ENCODE measurements at places on chromosomes 5 and 9.

GRCh38 chr9:6302417-6302816, 25.8 kb upstream of the TPD52L3 start:
- DNase-seq, result no peak

DNA sequence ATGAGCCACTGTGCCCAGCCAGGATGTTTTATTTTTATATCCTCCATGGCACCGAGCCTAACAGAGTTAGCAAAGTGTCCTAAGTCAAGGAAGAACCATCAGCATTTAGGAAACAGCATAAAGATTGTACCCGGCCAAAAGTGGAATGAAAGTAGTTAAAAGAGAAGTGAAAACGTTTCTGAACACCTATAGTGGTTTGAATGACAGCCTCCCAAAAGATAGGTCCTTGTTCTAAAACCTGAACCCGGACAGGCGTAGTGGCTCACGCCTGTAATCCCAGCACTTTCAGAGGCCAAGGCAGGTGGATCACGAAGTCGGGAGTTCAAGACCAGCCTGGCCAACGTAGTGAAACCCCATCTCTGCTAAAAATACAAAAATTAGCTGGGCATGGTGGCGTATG, 37.4 kb downstream of the ZFAND5 start:
- DNase-seq, result no peak

DNA sequence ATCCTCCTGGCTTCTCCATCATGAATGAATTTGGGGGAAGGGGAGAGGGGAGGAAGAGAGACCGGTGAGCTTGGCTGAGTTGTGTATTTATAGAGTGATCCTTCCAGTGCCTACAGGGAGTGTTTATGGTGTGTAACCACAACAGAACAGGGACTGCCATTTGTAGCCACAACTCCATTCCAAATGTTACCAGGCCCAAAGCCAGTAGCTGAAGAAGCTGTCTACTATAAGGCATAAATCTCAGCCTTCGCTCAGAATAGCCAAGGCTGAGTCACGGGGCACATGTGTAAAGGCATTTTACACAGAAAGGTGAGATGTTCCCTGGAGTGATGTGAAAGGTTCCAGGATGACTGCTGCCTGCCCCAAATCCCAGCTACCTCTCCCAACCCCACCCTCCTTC, 2.5 kb downstream of the TMEM252 start:
- DNase-seq, result no peak

DNA sequence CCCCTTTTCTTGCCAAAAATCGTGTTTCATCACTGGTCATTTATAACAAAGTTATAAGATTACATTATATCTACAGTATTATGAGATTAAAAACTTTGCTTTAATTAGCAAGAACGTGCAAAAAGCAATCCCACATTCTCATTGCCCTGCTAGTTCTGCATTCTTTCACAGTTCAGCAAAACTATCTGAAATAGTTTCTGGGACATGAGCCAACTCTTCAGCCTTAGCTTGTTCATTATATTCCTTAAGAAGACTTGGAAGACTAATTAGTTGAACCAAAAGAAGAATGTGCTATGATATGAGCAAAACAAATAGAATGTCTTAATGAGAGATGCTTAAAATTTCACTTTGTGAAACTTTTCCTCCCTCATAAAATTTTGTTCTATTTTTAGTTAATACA, 76.7 kb downstream of the ITGA1 start:
- no peak for DNase-seq

DNA sequence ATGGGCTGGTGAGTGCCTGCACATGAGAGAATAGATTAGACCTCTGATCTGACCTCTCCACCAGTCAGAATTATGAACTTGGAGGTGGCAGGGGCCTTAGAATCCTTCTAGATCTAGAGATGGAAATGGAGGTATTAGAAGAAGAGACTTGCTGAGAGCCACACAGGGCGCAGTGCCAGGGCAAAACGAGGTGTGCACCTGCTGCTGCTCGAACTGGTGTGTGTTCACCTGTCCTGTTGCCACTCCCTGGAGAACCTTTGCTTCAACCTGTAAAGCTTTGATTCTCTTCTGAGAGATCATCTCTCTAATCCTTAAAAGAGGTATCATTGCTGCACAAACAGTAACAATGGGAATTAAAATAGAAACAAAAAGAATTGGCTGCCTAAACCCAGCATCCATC, 24.9 kb downstream of the FRMPD1 start:
- DNase-seq, result no peak

DNA sequence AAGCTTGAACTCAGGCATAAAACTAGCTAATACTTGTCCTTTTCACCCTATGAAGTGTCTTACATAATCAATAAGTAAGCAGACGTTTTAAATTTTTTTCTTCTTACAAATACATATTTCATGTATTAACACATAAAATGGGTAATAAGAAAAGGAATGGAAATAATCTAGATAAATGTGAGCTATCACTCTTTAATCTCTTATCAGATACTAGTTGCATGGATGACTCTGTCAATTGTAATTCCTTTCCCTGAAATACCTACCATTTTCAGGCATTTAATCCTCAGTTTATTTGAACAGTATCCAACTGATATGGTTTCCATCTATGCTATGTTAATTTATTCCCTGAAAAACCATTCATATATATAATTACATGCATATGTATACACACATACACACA, 166.0 kb upstream of the RGS7BP start:
- DNase-seq, result no peak

DNA sequence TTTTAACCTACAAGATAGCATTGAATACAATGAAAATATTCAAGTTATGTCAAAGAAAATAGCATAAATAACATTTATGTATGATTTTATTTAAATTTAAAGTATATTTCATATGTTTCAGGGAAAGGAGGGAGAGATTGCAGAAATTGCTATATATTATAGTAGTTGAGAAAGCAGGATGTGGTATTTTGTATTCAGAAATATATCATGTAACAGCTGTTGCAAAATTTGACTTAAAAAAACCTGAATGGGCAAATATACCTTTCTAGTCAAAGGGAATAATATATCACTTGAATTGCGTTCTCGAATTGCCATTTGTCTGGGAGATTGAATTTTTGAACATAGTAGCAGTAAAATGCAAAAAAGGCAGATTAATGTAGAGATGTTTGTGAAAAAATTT, 80.6 kb downstream of the PAM start:
- no peak for DNase-seq

DNA sequence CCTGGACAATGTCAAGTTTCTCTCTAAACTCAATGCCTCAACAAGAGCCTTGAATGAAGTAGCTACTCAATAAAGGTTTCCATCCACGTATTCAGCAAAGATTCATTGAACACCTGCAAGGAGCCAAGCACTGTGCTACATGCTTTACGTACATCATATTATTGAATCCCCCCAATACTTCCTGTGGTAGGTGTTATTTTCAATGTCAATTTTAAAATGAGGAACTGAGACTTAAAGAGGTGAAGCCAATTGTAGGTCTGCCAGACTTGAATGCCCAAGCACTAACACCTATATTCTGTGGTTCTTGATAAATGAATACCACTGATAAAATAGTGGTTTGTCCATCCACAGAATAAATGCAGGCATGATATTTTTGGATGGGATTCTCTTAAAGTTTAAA, 162.3 kb downstream of the DRD1 start:
- no peak for DNase-seq

- DNase-seq, result no peak
Measured at GRCh38 chr5:143536364-143536763, 132.9 kb upstream of the NR3C1 start.

DNA sequence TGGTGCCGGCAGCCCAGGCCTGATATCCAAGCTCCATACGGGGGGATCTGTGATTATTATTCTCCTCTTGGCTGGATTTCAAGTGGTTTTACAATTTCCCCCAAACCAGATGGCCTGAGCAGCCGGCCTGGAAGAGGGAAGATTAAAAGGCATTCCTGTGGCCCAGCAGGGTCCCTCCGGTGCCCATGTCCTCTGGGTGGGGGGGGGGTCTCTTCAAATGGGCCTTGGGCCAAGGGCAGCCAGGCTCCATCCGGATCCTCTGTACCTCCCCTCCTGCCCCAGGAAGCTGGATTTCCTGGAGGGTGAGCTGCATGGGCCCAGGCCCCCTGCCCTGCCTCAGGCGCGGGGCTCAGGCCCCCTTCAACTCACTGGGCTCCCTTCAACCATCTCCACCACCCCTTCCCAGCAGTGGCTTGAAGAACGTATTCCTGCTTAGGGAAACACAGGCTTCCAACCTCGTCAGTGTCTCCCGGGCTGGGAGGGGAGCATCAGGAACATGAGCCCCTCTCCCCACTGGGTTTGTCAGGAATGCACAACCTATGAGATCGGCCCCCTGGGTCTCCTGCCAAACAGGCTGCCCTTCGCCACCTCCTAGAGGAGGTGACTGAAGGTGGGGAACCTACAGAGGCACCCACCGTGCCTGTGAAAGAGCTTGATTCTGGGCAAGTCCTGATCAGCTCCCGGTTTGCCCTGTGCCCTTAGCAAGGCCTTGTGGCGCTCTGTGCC, 62.9 kb upstream of the ORM1 start:
- DNase-seq, result no peak

GRCh38 chr5:99314721-99315120, 385.9 kb upstream of the CHD1 start:
- no peak for DNase-seq

DNA sequence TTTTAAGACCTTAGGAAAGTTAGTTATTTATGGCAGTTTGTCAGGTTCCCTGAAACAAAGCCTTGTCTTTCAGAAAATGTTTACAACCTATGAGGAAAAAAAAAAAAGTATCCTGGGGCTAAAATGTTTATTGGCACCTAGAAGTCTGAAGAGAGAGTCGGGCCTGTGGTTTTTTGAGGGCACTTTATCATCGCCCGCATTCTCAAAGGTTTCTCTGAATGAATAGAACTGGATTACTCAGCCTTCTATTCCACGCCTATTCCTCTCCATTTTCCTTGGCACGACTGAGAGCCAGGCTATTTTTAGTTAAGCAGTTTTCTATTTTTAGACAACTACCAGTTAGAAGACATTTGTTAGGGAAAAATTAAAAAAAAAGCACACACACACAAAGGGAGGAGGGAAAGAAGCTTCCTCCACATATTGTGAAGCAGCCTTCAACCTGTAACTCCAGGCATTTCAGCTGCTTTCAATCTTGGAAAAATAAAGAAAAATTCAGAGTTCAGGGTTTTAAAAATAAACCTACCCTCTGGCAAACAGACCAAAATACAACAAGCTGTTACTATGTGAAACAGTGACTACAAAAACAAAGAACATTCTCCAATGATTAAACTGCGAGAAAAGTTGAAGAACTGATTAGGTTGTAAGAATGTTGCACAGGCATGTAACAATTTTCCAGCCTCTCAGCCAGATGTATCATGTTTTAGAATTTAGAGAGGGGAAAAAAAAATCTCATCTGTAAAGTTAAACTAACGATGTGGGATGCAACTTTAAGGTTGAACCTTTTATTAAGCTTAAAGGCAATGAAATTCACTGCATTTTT, 97.0 kb downstream of the MEF2C start:
- DNase-seq, result peak; percentile 19

- DNase-seq, result no peak
Measured at GRCh38 chr5:169921949-169922348, 58.3 kb downstream of the INSYN2B start.

DNA sequence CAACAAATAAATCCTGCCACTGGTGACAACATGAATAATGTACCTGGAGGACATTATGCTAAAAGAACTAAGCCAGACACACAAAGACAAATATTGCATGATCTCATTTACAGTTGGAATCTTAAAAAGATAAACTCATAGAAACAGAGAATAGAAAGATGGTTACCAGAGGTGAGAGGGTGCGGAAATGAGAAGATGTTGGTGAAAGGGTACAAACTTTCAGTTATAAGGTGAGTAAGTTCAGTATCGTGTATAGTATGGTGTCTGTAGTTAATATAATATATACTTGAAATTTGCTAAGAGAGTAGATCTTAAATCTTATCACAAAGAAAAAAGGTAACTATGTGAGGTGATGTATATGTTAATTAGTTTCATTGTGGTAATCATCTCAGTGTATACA, 63.3 kb downstream of the PRRC1 start:
- no peak for DNase-seq

DNA sequence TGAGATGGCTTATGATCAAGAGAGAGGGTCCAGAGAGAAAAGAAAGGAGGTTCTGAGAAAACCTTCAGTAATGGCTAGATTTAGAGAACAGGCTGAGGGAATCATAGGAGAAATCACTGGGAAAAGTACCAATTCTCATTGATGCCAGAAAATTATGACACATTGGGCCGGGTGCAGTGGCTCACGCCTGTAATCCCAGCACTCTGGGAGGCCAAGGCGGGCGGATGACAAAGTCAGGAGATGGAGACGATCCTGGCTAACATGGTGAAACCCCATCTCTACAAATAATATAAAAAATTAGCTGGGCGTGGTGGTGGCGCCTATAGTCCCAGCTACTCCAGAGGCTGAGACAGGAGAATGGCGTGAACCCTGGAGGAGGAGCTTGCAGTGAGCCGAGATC, 29.5 kb upstream of the PLIN2 start:
- no peak for DNase-seq

GRCh38 chr5:73911761-73912393, 285.9 kb downstream of the ARHGEF28 start:
- no peak for DNase-seq

DNA sequence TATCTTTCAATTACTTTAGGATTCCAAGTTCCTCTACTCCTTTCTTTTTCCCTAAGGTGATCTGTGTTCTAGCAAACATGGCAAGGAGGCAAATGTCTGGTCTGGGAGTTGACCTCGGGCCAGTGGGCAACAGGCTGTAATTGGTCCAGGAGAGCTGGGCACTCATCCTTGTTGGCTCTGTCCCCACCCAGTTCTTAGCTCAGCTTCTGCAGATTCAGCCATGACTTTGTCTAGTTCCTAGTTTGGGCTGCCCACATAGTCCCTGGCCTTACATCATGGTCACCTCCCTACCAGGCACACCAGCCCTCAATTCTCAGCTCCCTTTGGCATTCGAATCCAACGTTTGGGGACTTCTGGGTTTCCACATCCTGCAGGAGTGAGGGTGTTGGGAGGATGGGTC, 92.1 kb upstream of the DAP start:
- DNase-seq, result no peak

GRCh38 chr5:59790776-59791475, 102.6 kb downstream of the PDE4D start:
- no peak for DNase-seq

GRCh38 chr5:132087176-132087575, 13.6 kb downstream of the CSF2 start:
- DNase-seq, result no peak

GRCh38 chr5:52989025-52989780, at the start of gene ITGA2:
Gene ITGA2 (plus strand): TSS chr5:52989352. CDS start chr5:52989469, 117 bp downstream.
- DNase-seq, result peak; percentile 82

DNA sequence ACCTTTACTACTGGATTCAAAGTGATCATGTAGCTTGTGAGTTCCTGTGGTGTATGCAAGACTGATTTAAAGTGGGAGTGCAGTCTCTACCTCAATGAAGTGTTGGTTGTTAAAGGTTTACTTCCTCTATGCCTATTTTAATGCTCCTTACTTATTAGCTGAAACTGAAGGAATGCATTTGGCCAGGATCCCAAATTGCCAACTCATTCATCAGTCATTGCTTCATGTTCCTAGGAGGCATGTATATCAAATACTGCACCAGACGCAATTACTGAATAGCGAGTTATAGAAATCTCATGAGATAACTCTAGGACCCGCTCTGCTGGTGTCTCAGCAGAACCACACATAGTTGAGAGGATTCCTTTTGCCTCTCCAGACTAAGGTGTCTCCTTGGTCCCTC, 143.0 kb upstream of the RPS23 start:
- DNase-seq, result no peak

- DNase-seq, result no peak
Measured at GRCh38 chr5:485946-486491, 38.2 kb downstream of the SLC9A3 start.
